Activated naive CD4-positive, alpha-beta T cell treated with anti-CD3 and anti-CD28 coated beads, Interleukin-2, amount 50 U/mL, for 72 hours (primary cell): ENCODE measurements at places on chromosomes 13 and 19.
A peak's percentile ranks its signal among the peaks of the same experiment; 100 is the strongest.

- DNase-seq = no peak
Measured at GRCh38 chr13:36918246-36919131, 1.5 kb downstream of the SMAD9 start.

DNA sequence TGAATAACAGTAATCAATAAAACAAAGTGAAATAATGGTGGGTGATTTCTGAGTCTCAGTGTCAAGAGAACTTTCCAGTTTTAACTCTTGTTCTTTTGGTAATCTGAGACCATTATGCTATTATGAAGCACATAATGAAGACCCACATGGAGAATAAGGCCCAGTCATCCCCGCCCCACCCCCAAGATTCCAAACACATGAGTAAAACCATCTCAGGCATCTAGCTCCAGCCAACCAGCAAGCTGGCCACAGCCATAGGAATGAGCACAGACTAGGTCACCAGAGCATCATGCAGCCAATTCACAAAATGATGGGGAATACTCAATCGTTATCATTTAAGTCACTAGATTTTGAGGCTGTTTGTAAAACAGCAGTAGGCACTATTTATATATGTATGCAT lies 1769.0 kb upstream of the PCDH20 start:
- no peak for DNase-seq

DNA sequence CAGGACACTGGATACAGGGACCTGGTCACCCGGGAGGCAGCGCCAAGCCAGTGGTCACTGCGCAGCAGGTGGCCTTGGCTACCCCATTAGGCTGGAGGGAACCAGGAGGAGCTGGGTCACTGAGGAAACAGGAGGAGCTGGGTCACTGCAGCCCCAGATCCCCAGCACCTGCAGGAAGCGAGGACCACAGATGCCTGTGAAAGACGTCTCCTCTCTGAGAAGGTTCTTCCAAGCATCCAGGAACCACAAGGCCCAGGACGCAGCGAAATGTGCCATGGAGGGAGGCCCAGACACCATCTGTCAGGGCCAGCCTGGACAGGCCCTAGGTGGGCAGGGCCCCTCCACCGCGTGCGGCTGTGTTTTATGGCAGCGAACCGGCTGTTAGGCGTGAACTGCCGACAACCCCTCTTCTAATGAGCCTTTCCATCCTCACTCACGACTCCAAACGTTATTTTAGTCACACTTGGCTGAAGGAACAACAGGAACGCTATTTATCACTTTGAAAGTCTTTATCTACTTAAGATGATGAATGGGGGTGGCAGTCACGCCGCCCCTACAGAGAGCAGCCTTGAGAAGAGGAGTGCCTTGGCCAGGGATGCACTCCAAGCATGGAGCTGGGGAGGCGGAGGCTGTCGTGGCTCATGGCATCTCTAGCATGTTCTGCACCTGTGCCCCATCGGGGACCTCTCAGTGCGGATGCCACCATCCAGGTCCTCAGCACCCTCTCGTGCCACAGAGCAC lies 53.3 kb downstream of the CEBPG start:
- DNase-seq = no peak

GRCh38 chr13:73058432-73058735 lies 421 bp upstream of the KLF5 start:
- no peak for DNase-seq

GRCh38 chr19:47351548-47351947 lies 2.4 kb downstream of the DHX34 start:
- DNase-seq = no peak

DNA sequence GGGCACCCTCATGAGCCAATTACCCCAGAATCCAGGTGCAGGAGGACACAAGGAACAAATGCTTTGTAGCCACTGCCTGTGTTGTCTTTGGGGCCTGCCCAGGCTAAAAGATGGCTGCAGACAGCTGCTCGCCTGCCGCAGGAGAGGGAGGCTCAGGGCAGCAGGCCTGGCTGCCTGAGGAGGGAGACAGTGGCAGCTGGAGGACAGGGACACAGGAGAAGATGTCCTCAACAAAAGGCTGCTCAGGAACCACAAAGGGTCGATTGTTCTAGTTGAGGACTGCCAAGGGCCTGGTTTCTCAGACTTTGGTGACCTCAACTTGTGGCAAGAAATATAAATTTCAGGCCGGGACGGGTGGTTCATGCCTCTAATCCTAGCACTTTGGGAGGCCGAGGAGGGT lies 7.6 kb downstream of the SIRT2 start:
- no peak for DNase-seq

GRCh38 chr19:43731846-43732245 lies 16.0 kb downstream of the IRGC start:
- DNase-seq = no peak

DNA sequence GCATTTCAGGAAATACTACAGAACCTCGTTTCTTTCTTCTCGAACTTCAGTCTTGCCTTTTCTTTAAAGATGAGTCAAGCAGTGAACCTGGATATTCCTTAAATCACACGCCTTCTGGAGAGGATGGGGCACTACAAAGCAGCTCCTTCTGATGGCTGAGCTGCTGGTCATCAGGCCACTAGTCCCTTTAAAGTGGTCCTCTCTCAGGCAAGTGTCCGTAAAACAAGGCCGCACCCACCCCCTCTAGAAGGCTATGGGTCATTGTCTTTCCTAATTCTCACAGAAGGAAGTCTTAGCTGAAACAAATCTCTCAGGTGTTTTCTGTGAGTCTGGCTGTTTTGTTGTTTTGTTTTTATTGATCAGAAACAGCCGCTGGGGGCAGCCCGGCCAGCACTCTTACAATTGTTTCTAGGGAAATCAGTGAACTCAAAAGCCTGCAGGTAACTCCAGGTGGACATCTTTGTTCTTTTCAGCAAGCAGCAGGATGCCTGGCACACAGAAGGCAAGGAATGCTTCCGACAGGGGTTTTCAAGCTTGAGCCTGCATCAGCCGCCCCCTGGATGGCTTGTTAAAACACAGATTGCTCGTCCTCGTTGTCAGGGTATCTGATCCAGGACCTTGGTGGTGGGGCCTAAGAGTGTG lies 45.4 kb downstream of the MBNL2 start:
- no peak for DNase-seq

DNA sequence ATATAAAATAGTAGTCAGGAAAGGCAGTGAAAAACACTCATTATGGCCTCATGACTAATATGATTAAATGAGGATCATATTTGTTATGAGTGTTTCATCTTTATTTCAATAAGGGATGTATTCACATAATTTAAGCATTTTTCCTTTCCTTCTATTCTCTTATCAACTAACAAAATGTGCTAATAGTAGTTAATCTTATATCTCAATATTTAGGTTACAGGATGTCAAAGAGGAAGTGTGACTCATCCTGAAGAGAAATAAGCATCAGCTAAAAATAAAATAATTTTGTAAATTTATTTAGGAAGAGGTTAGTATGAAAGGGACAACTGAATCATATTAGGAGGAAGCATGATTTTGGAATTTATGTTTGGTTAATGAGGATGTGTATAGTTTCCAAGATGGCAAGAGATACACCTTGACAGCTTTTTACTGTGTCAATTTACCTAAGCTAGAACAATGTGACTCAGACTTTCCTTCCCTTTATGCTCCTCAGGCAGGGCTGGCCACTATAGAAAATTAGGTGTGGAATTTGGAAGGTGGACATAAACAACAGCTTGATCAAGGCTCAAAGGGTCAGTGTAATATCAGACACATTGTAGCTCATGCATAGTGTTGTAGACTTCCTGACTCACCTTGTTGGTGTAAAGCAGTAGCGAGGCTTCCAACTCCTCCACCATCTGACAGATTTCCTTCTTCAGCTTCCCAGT lies 172.7 kb downstream of the SLITRK1 start:
- no peak for DNase-seq

DNA sequence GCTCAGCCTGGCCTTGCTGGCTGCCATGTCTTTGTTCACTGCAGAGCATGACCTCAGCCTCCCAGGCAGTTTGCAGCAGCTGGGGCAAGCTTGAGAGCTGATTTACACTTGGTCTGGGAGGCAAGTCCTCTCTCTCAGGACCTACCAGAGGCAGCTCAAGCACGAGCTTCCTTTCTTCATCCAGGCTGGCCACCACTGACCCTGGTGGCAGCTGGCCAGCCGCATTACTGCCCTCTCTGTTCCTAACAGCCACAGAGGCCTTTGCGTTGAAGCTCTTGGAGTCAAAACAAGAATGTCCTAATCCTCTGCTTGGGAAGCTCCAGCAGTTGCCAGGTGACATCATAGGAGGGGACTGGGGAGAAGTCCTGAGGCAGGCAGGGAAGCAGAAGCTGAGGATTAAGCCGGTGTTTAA lies 85.7 kb downstream of the NUFIP1 start:
- no peak for DNase-seq

GRCh38 chr13:77184455-77184854 lies 142.4 kb downstream of the MYCBP2 start:
- peak; percentile 55 for DNase-seq

DNA sequence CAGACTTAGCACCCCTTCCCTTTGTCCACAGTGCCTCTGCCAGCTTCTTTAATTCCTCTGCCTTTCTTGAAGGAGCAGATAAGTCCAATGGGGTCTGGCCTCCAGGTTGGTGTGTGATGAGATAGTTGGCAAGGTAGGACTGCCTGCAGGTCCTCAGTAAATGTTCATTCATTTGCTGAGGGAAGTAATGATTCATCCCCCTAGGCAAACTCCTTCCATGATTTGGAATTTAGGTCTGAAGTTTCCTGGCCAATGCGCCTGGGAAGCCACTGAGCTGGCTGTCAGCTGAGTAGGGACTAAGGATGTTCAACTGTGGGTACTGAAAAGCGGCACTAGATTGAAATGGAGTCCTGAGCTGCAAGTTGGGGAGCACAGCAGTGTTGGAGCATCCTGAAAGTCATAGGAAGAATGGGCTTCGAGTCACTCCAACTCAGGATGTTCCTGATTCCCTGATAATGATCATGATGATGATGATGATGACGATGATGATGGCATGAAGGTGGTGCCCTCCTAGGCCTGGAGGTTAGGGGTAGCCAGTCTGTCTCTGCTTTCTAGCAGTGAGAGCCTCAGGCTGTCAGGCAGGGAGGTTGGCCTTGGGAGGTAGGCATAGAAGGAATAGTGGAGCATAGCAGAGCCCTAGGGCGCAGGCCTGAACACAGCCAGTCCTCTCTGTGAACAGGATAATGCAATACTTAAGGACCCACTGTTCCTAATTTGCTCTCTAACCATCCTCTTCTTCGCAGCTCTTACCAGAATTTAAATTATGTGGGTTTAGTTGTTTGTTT lies 44.7 kb downstream of the COL4A2 start:
- DNase-seq = no peak

GRCh38 chr13:70191034-70191433 lies 82.8 kb upstream of the KLHL1 start:
- DNase-seq = no peak

DNA sequence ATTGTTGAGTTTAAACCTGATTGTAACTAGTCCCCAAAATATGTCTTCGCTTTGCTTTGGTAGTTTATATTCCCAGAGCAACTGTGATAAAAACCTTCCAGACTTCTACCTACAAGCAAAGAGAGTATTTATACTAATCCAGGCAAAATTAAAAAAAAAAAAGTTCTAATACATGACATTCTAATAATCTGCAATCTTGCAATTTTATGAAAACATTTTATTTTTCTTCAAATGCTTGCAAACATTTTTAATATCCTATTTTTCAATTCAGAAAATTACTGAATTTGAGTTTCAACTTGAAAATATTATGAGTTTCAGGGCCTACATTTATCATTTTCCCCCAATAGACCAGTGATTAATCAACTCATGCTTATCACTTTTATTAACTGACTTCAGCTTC lies 830.2 kb upstream of the KLHL1 start:
- DNase-seq = no peak

- DNase-seq = no peak
Measured at GRCh38 chr19:1720237-1720636, 33.1 kb upstream of the ONECUT3 start.

- no peak for DNase-seq
Measured at GRCh38 chr19:35195830-35196229, 32.7 kb downstream of the FAM187B start.

DNA sequence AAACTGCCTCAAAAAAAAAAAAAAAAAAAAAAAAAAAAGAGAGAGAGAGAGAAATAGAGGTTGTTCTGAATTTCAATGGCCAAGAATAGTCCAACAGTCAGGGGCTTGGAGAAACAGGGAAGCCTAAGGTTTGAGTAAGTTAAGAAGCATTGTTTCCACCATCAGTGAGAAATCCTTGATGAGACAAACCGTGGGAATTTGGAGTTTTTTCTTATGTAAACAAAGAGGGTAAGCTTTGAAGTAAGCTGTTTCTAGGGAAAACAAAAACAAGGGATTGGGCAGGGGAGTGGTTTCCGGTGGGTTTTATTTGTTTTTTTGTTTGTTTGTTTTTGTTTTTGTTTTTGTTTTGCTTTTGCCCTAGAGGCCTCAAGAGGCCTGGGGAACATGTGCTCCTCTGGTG lies 11.2 kb upstream of the ERVV-1 start:
- no peak for DNase-seq

DNA sequence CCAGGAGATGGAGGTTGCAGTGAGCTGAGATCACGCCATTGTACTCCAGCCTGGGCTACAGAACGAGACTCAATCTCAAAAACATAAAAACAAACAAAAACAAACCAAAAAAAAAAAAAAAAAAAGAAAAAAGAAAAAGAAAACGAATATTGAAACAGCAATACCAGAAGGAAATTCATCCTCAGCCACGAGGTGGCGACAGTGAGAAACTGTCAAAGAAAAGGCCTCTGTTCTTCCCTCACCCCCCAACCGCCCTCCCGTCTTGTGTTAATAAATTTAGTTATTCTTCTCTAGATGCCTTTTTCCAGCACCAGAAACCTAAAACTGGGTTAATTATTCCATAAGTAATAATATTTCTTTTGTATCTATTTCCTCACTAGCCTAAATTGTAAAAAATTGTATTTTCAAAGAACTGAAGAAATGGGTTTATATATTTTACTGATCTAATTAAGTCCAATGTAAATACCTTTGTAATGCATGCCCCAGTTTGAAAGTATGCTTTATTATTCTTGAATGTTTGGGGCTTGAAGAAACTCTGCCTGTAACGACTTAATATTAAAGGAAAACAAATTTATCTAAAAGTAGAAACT lies 38.6 kb downstream of the LIG4 start:
- peak; percentile 53 for DNase-seq

DNA sequence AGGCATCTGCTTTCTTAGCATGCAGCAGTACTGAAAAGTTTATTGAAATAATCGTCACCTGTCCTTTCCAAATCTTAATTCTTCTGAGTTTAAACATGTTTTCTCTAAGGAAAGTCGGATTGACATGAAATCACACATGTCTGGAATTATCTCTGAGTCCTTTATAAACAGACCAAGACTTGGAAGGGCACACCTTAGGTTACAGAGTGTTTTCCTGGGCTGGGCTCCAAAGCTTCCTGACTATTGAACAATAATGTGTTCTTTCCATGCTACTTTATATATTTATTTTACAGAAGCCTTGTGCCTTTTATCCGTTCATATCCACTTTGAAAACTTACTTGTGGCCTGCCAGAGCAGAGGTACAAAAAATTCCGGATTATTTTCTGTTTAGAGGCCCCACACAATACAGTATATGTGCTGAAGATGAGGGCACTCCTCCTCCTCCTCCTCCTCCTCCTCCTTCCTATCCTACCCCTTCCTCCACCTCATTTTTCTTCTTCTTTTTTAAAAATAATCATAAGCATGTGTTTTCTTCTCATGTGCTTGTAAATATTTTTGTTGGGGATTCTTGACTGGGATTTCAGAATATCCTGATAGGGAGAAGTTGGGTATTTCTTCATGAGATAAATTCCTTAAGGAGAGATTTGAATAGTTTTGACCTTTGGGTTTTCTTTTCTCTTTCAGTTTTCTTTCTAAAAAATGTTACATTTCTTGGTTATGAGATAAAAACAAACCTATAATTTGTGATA lies 52.3 kb downstream of the LRCH1 start:
- DNase-seq = no peak
